ENCODE measurements at places on chromosomes 12 and 14.

- no peak for DNase-seq
- no peak overlapping the region for H3K4me3 ChIP-seq
Observed at GRCh38 chr12:3087758-3088650, 10.8 kb downstream of the TSPAN9 start.

GRCh38 chr12:5549011-5549410 is 117.1 kb downstream of the NTF3 start:
- H3K36me3 ChIP-seq = no peaks in the 10 kb centered on the region
- no peak overlapping the region for H3K27ac ChIP-seq
- DNase-seq = no peak
- peaks cover 16% of the 10 kb centered on the region for H3K27me3 ChIP-seq

DNA sequence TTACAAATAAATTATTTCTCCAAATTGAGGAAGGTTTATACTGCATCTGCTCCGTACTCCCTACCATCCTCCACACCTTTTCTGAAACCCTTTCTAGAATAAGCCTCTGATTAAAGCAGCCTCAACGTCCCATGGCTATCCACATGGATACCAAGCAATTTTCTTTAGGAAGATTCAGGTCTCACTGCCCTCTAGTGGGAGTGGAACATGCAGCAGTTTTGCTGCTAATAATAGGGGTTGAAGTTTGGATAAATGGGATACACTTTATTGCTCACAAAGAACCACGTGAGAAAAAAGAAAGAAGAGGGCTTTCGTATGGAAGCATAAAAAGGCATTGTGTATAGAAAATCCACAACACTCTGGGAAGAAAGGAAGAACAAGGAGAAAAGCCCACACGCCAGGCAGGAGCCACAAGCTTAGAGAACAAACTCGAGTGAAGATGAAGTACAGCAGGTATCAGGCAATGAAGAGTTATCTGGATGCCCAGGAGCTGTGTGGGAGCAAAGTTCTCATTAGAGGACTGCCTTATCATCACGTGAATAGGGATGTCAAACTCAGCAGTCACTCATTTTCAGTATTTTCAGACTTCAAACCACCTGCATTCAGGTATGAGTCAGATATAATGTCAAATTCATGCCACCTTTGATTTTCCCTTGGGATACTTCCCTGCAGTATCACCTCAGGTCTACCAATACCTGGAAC is 45.8 kb downstream of the CCER1 start:
- no peak overlapping the region for H3K27ac ChIP-seq
- H3K27me3 ChIP-seq = no peaks in the 10 kb centered on the region
- no peaks in the 10 kb centered on the region for H3K36me3 ChIP-seq
- DNase-seq = no peak

DNA sequence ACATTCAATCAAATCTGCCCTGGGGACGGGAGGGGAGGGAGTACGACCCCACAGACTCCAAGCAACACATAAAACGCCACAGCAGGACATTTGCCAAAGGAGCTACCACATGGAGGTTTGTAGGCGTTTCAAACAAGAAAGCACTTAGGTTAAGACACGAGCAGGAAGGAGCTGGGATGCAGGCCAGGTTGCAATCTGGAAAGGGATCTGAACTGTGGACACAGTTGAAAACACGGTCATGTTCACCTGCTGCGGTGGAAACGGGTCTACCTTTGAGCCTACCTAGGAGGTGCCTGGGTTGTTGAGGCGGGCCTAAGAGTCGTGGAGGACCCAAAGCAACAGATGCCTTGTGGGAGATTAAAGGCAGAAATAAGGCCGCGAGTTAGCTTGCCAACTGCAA is 18.4 kb downstream of the PRKAB1 start:
- H3K4me1 ChIP-seq = peaks cover 1% of the 10 kb centered on the region
- no peak overlapping the region for H3K27ac ChIP-seq
- DNase-seq = no peak
- no peaks in the 10 kb centered on the region for H3K36me3 ChIP-seq

- no peaks in the 10 kb centered on the region for H3K27me3 ChIP-seq
- H3K27ac ChIP-seq = peak overlapping the region; percentile 98
- DNase-seq = no peak
- H3K4me3 ChIP-seq = peak overlapping the region; percentile 86
Observed at GRCh38 chr14:55052269-55052930, 953 bp downstream of the MAPK1IP1L start.

GRCh38 chr12:63419154-63419553 is 249.1 kb downstream of the DPY19L2 start:
- no peak overlapping the region for H3K27ac ChIP-seq
- no peaks in the 10 kb centered on the region for H3K27me3 ChIP-seq
- no peak overlapping the region for H3K4me3 ChIP-seq
- no peaks in the 10 kb centered on the region for H3K4me1 ChIP-seq
- DNase-seq = no peak
- H3K36me3 ChIP-seq = no peaks in the 10 kb centered on the region

DNA sequence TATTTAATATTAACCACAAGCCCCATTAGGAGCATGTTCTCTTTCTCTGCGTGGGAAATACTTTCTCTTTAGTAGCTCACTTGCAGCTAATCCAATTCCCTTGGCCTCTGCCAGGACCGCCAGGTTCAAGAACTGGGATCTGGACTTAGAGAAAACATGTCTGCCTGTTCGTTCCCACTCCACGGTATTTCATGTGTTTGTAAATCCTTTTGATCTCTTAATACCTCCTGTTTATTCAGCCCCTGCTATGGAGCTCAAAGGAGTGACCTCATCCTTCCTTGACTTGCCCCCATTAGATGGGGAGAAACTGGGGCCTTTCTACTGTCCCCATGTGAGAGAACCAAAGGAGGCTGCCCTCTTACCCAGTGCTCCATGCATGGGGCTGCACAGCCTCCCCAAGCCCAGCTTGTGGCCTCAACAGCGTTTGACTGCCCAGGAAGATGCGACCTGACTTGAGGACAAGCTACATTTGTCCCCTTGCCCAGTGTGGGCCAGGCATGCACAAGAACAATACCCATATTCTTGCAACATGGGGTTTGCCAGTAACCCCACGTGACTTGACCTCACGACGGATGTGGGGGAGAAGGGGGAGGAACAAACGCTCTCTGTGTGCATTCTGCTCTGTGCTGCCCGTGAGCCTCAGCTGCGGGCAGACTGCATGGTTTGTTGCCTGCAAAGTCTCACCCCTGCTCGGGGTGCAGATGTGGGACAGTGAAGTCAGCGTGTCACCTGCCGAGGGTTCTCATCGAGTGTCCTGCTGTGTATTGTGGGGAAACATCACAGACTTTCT is 30.3 kb downstream of the CD9 start:
- H3K27ac ChIP-seq = peak overlapping the region; percentile 92
- peaks cover 30% of the 10 kb centered on the region for H3K27me3 ChIP-seq
- peaks cover 2% of the 10 kb centered on the region for H3K36me3 ChIP-seq
- peak overlapping the region; percentile 74 for H3K4me3 ChIP-seq
- DNase-seq = peak; percentile 77

DNA sequence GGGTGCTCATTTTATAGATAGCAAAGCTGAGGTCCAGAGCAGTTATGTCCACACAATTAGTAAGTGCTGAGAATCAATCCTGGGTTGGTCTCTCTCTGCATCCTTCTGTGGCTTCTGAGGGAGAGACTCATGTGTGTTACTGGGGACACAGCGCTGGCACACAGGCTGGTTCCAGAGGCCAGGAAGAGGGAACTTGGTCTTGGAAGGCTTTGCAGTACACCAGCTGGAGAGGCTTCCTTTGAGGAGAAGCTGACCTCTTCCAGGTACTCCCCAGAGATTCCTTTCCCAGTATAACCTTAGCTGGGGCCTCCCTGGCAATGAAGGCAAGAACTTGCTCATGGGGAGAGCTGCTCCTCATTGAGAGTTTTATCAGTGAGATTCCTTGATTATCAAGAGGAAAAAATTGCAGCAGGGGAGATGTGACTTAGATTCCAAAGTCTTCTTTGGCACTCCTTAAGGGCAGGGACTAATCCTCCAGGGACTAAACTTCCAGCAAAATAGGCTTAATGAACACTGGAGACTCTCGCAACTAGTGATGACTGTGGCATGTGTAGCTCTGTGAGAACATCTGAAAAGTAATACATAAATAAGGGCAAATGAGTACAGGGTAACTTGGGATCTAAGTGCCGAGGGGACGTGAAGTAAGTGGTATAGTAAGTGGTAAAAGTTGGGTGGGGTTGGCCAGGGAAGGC is 13.9 kb upstream of the KRT80 start:
- H3K4me1 ChIP-seq = no peaks in the 10 kb centered on the region
- DNase-seq = no peak
- H3K36me3 ChIP-seq = no peaks in the 10 kb centered on the region
- no peak overlapping the region for H3K27ac ChIP-seq
- peaks cover 79% of the 10 kb centered on the region for H3K27me3 ChIP-seq
- H3K4me3 ChIP-seq = no peak overlapping the region

DNA sequence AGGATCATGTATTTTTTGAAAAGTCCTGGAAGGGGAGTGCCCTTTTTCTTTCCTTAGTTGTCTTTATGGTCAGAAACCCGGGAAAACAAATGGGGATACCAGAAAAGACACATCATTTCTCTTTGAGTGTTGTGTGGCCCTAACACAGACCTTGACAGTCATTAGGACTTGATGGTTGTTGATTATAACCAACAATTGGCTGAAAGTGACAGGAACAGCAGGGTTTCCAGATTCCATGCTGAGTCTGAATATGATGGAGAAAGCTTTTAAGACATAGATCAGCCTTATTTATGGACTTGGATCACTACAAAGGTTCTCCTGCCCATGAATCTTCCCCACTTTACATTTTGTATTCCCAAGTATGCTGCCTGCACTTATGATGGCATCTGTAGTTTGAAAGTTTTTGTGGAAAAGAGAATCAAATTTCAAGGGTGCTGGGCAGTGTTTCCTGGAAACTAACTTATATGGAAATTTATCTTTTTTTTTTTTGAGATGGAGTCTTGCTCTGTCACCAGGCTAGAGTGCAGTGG is 30.4 kb downstream of the POLR3B start:
- no peak overlapping the region for H3K4me3 ChIP-seq
- H3K36me3 ChIP-seq = peaks cover 11% of the 10 kb centered on the region
- H3K27me3 ChIP-seq = no peaks in the 10 kb centered on the region
- no peaks in the 10 kb centered on the region for H3K4me1 ChIP-seq
- no peak overlapping the region for H3K27ac ChIP-seq
- DNase-seq = no peak

GRCh38 chr12:116924558-116925453 is 14.1 kb downstream of the FBXW8 start:
- H3K36me3 ChIP-seq = peaks cover 13% of the 10 kb centered on the region
- peak overlapping the region; percentile 82 for H3K4me3 ChIP-seq
- peak overlapping the region; percentile 88 for H3K27ac ChIP-seq
- no peaks in the 10 kb centered on the region for H3K27me3 ChIP-seq

GRCh38 chr14:66445936-66446335 is 40.2 kb upstream of the CCDC196 start:
- H3K27ac ChIP-seq = no peak overlapping the region
- H3K4me3 ChIP-seq = no peak overlapping the region
- DNase-seq = no peak

DNA sequence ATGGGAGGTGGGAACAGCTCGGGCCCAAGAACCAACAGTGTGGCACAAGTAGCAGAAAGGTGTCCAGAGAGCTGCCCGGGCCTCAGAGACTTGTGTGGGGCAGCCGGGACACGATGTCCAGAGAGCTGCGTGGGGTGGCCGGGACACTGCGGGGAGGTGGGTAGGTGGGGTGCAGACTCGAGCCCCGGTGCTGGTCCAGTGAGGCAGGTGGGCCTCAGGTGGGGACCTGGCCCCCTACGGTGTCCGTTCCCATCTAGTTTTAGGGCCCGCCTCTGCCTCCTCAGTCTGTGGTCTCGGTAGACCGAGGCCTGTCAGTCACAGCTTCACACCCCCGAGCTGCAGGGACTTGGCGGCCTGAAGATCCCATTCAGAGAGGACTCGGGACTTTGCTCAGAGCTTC is 6.3 kb upstream of the FBRSL1 start:
- no peak overlapping the region for H3K4me3 ChIP-seq
- peaks cover 6% of the 10 kb centered on the region for H3K36me3 ChIP-seq
- H3K4me1 ChIP-seq = peaks cover 29% of the 10 kb centered on the region
- H3K27ac ChIP-seq = no peak overlapping the region
- no peaks in the 10 kb centered on the region for H3K27me3 ChIP-seq

- H3K4me1 ChIP-seq = no peaks in the 10 kb centered on the region
- H3K4me3 ChIP-seq = no peak overlapping the region
- no peaks in the 10 kb centered on the region for H3K36me3 ChIP-seq
Observed at GRCh38 chr12:107530701-107531100, 154.9 kb upstream of the PWP1 start.

DNA sequence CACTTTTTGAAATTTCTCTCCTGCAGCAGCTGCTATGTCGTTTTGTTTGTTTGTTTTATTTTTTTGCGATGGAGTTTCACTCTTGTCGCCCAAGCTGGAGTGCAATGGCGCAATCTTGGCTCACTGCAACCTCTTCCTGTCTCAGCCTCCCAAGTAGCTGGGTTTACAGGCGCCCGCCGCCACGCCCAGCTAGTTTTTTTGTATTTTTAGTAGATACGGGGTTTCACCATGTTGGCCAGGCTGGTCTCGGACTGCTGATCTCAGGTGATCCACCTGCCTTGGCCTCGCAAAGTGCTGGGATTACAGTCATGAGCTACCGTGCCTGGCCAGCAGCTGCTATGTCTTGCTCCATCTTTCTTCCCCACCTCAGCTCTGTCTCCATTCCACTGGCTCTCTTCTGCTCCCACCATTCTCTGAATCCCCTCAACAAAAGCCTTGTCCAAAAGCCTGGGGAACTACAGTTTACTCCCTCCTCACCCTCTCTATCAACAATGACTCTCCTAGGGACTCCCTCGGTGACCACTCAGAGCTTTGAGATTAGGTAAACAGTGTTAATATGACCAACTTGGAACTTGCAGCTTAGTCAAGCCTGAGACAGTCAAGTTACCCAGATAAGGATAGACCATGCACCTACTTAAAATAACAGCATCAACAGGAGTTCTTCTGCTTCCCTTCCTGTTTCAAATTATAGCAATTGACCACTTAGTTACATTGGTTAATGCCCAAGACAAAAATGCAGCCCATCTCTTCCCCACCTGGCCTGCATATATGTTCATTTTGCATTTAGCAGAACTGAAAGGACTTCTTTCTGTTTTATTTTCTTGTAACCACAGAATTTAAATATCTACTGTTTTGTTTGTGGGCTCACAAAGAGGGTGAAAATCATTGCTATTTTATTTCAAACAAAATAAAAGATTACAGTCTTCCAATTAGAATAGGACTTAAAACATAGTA is 189.0 kb upstream of the AMIGO2 start:
- DNase-seq = no peak
- no peaks in the 10 kb centered on the region for H3K27me3 ChIP-seq
- peaks cover 34% of the 10 kb centered on the region for H3K4me1 ChIP-seq
- H3K27ac ChIP-seq = no peak overlapping the region

DNA sequence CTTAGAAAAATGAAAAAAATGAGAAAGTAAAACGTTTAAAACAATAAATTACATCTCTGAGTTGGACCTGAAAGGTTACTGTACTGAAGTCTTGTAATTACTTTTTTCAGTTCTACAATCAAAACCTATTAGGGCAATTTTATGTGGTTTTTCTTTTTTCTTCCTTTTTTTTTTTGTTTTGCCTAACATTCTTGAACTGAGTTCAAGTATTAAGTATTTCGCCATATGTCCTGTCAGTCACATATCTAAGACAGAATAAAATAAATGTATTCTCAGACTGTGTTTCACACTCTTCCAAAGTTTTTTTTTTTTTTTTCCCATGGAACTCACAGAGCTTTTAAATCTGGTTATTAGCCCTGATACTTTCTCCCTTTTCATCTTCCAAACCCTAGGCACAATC is 172.0 kb downstream of the BCAT1 start:
- H3K36me3 ChIP-seq = no peaks in the 10 kb centered on the region
- DNase-seq = no peak
- H3K27me3 ChIP-seq = peaks cover 8% of the 10 kb centered on the region
- no peak overlapping the region for H3K27ac ChIP-seq

Measured in effector memory CD8-positive, alpha-beta T cell (primary cell).